ENCODE measurements at places on chromosomes 11 and 22. TPM values are rescaled to one million over a fixed set of nuclear protein-coding genes. Genes with fewer than 3 reads are reported as not detected.

- DNase-seq: no peak
- H3K27me3 ChIP-seq: no peaks in the 10 kb centered on the region
- no peaks in the 10 kb centered on the region for H3K4me1 ChIP-seq
- no peak overlapping the region for H3K27ac ChIP-seq
- peaks cover 1% of the 10 kb centered on the region for H3K36me3 ChIP-seq
- no peak overlapping the region for H3K4me3 ChIP-seq
These were observed 29.3 kb downstream of the RTN3 start for GRCh38 chr11:63710476-63711217.

DNA sequence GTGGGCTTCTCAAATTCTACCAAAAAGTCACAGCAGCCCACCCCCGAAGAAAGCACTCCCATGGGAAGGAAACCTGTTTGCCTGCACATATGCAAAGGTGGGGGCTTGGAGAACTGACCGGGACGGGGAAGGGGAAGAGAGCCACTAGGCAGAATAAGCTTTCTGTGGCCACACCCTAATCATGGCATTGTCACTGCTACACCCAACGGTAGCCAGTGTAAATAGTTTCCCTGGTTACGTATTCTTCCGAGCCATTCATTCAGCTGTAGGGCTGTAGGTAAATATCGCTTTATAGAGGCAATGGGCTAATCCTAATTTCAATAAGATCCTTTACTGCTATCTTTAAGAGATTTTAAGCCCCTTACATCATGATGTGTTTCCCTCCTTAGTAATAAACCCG is 61.7 kb downstream of the PRDM11 start:
- H3K27me3 ChIP-seq: no peaks in the 10 kb centered on the region
- no peak for DNase-seq
- no peak overlapping the region for H3K4me3 ChIP-seq
- H3K4me1 ChIP-seq: no peaks in the 10 kb centered on the region
- peaks cover 1% of the 10 kb centered on the region for H3K36me3 ChIP-seq

The PRCP gene
- 26.7 TPM for total RNA-seq

The BEST1 gene
- 0.48 TPM for total RNA-seq

- H3K27me3 ChIP-seq: no peaks in the 10 kb centered on the region
- no peak for DNase-seq
- no peak overlapping the region for H3K4me3 ChIP-seq
- H3K27ac ChIP-seq: no peak overlapping the region
- H3K4me1 ChIP-seq: no peaks in the 10 kb centered on the region
- H3K36me3 ChIP-seq: peaks cover 19% of the 10 kb centered on the region
These were observed 23.4 kb downstream of the HPS4 start for GRCh38 chr22:26460202-26460601.
